ENCODE measurements at places on chromosomes 12 and 14.

GRCh38 chr12:77104792-77105191, 39.4 kb upstream of the E2F7 start:
- DNase-seq, result no peak

- no peak for DNase-seq
Measured at GRCh38 chr12:100159391-100160104, 16.9 kb upstream of the BLTP3B start.

DNA sequence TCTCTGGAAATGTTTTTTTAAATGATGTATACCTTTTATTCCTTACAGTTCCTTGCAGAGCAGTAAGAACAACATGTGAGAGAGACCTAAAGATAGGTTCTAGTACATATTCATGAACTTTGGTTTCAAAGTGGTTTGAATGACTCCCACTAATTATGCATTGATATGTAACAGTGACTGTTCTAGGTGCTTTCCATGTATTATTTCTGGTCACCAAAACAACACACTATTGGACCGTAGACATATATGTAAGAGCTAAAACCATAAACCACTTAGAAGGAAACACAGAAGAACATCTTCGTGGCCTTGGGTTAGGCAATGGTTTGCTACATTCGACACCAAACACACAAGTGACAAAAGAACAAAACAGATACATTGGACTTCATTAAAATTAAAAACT, 37.9 kb downstream of the SOX5 start:
- DNase-seq, result no peak

- DNase-seq, result no peak
Measured at GRCh38 chr12:126397071-126397581, 1331.9 kb downstream of the AACS start.

- peak; percentile 55 for DNase-seq
Measured at GRCh38 chr12:78002878-78003277, 172.2 kb downstream of the NAV3 start.

- DNase-seq, result peak; percentile 95
Measured at GRCh38 chr14:91980157-91980556, 32.7 kb upstream of the FBLN5 start.

GRCh38 chr14:29077916-29078315, 311.3 kb downstream of the FOXG1 start:
- no peak for DNase-seq

DNA sequence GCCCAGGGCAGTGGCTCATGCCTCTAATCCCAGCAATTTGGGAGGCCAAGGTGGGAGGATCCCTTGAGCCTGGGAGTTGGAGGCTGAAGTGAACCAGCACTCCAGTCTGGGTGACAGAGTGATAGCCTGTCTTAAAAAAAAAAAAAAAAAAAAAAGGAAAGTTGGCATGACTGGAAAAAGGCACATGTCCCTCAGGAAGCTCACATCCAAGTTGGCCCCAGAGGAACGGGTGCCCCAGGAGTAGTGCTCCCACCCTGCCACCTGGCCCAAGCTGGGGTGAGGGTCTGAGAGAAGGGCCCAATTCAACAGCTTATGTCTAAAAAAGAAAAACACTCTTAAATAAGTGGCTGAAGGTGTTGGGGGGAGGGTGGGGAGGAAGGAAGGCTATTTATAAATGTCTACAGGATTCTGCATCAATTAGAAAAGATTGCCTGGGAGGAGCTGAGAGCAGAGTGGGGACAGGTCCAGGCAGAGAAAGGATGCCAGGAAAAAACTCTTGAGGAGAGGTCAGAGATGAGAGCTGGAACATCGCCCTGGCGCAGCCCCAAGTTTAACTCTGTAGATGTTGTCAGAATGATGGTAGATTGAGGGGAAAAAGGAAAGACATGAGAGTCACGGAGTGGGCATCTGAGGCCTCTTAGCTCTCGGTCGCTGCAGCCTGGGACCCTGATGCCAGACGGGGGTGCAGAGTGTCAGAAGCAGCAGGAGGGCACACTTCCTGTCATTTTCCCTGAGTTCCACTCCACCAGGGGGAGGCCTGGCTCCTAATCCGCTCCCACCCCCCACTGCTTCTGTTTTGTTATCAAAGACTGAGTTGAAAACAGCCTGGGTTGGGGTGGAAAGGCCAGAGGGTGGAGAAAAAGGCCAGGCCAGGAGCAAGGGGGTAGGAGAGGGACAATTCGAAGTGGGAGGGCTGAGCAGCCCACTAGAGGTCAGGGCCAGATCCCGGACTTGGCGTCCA, 7.3 kb downstream of the SPRYD3 start:
- peak; percentile 39 for DNase-seq

- DNase-seq, result no peak
Measured at GRCh38 chr12:4911316-4911994, 1.8 kb downstream of the KCNA1 start.

DNA sequence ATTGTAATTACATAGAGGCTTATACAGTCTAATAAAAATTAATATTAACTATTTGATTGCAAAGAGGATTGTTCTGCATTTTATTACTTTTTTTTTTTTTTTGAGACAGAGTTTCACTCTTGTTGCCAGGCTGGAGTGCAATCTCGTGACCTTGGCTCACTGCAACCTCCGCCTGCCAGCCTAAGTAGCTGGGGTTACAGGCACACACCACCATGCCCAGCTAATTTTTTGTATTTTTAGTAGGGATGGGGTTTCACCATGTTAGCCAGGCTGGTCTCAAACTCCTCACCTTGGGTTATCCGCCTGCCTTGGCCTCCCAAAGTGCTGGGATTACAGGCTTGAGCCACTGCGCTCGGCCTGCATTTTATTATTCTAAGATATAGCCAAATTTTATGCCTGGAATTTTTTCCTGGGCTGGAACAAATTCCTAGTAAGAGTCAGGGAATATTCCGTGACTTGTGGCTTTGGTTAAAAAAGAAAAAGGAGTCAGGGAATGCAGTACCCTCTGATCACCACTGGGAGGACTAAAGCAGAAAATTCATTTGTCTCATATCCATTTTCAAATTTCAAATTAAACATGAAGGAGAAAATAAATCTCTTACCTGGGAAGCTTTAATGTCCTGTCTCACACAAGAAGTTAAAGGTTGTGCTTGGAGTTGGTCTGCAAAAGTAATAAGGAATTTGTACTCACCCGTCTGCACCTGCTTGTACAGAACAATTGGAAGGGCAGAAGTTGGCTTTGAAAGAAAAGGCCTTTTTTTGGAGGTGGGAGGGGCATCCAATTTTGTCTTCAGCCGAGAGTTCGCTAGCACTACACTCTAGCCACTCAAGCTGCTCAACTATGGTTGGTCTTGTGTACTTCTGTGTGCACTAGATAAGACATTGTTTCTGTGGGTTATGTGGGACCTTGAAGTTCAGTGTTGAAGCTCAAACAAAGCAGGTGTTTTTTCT, 8.7 kb downstream of the MARK3 start:
- DNase-seq, result peak; percentile 53

GRCh38 chr12:1645819-1646218, 16.8 kb downstream of the WNT5B start:
- DNase-seq, result no peak

- no peak for DNase-seq
Measured at GRCh38 chr12:76942267-76942666, 63.4 kb upstream of the CSRP2 start.

DNA sequence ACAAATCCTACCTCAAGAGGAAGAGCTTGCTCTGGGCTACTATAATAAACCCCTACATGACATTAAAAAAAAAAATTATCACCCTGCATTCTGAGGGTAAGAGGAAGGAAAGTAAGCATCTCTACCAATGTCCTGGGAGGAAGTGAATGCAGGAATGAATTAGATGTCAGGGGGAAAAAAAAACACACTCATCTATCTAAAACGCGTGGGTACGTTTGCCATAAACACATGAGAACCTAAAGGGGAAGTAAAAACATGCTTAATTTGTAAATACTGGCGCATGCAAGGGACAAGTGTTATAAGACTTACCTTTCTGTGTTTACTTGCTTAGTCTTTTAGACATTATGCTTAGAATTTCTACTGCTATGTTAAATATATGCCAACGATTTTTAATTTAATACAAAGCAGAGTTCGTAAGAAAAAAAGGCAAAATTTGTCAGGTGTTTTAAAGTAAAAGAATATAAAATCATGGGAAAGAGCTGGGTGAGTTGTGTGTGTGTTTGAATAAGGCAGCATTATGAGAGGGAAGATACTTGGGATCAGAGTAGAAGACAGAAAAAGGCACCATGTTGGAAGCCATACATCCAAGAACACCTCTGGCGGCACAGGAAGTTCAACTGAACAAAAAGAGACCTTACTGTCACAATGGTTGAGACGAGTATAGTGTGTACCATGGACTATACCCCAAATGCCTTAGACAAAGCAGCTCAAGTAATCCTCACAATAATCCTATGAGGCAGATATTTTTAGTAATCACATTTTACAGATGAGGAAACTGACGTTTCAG, 1.5 kb downstream of the TMED8 start:
- no peak for DNase-seq

DNA sequence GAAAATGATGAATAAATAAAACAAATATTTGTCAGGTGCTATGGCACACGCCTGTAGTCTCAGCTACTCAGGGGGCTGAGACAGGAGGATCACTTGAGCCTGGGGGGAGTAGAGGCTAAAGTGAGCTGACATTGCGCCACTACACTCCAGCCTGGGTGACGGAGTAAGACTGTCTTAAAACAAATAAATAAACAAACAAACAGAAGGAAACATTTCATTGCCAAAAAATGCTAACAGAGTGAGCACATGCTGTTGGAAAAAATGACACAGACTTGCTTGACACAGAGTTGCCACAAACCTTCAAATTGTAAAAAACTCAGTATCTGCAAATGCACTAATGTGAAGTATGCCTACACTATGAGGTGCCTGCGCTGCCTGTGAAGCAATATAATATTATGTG, 50.8 kb upstream of the AP4S1 start:
- DNase-seq, result peak; percentile 25

- DNase-seq, result no peak
Measured at GRCh38 chr12:115553622-115554021, 723.9 kb downstream of the MED13L start.

DNA sequence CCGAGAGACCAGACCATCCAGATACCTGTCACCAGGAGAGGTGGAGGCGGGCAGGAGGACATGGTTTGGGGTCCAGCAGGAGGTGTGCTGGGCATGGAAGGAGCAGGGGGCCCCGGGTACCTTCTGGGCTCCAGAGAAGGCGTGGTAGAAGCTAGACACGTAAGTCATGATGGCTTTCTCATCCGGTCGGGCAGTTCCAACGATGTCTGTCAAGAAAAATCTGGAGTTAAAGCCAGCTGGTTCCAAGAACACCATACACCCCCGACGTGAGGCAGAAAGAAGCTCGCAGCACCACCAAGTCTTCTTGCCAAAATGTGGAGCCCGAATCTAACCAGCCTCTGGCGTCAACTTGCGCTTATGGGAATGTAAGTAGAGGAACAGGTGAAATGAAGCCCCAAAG, 76.7 kb downstream of the ACTN1 start:
- no peak for DNase-seq

GRCh38 chr12:125149160-125150108, 84.2 kb downstream of the AACS start:
- DNase-seq, result no peak

GRCh38 chr12:110117956-110118685, 6.0 kb upstream of the IFT81 start:
- peak; percentile 84 for DNase-seq

DNA sequence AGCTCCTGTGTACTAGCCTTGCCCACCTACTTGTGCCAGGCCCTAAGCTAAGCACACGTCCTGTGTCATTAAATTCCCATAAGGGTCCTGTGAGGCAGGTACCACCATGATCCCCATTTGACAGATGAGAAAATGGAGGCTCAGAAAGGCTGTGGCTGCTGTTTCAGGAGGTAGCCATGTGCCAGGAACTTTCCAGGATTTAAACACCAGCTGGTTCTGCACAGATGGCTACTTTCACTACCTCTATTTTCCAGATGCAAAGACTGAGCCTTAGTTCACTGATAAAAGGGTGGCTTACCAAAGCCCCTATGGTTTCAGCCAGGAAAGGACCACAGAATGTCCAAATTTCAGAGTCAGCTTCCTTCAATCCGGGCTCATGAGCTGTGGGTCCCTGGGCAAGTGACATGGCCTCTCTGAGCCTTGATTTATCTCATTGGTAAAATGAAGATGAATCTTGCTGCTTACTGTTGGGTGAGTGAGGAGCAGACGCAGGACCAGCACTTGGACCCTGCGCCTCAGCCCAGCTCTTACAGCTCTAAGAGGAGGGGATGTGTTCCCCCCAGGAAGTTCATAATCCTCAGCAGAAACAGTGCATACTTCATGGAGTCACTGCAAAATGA, 23.5 kb downstream of the CMKLR1 start:
- DNase-seq, result no peak

- DNase-seq, result no peak
Measured at GRCh38 chr14:28570391-28570790, 196.2 kb upstream of the FOXG1 start.

- DNase-seq, result peak; percentile 84
Measured at GRCh38 chr12:57001448-57001906, 4.9 kb downstream of the ZBTB39 start.

DNA sequence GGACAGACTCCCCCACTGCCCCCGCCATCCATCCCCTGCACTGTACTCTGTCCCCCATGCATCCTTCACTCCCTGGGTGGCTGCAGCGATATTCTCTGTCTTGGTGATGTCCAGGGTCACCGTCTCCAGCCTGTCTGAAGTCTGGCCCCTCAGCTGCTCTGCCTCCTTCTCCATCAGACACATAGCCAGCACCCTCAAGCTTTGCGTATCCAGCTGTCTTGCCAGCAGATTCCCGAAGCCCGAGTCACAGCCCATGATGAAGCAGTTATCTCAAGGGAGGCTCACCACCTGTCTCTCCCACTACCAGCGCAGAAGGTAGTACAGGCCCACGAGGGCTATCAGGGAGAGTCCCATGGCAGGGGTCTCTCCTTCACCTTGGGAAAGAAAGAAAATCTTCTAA, 77.8 kb downstream of the HSD17B6 start:
- DNase-seq, result no peak

DNA sequence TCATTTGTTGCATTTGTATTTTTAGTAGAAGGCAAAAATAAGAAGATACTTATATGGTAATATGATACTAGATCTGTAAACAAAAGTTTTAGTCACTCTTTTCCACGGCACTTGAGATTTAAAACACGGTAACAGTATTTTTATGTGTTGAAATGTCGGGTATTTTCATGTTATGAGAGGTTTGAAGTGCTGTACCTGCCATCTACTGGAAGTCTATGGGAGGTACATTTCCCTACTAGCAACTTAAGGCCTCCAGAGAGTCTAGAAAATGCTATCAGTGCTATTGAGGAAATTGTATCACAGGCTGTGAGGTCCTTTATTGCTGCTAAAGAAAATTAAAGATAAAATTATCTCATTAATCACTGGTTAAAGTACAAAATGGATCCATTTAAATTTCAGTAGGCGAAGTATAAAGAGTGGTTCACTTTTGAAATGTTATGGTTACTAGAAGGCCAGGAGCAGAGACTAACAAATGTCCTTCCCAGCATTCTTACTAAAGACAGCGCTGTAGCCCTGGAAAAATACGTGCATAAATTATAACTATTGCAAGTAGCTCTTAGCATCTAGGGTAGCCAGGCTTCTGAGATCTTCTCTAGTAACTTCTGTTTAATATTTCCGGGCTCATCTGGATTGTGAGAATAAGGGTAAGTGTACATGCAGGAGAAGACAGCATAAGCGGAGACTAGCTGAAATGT, 77.6 kb upstream of the PRKD1 start:
- DNase-seq, result peak; percentile 77

Measured in lung microvascular endothelial cell (primary cell).